MG63 (cell line): ENCODE measurements at places on chromosomes 16 and 17.
A peak's percentile ranks its signal among the peaks of the same experiment; 100 is the strongest.

GRCh38 chr16:22093996-22094395, 1.7 kb downstream of the VWA3A start:
- DNase-seq: no peak

DNA sequence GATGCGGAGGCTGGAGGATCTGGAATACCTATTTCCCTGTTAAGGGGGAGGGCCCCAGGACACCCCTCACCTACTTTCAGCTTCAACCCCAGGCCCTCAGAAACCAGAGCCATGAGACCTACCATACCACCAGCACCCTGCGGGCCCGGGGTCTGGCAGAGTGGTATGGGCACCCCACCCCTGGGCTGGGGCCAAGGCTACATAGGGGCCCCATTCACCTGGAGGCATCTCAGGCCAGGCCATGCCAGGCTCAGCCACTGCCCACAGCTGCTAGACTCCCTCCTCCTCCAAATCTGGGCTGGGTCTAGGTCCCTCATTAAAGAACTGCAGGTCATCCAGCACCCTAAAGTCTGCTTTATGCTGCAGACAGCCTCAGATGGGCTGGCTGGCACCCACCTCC, 9.0 kb downstream of the FNDC8 start:
- DNase-seq: no peak

- DNase-seq: no peak
Measured at GRCh38 chr16:4016005-4016352, 100.3 kb downstream of the ADCY9 start.

DNA sequence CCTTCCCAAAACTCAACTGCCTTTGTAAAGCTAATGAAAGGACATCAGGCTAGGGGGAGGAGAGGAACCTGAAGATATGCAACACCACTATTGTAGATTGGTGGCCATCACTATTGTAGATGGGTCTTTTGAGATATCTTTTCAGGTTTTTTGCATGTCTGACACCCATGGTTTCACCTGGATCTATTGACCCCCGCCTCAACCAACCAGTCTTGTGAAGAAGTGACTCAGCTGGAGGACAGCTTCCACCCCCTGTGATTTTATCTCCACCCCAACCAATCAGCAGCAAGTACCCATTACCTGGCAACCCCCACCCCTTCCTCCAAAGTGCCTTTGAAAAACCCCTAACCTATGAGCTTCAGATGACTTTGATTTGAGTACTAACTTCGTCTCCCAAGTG, 382.6 kb upstream of the GOT2 start:
- DNase-seq: no peak

DNA sequence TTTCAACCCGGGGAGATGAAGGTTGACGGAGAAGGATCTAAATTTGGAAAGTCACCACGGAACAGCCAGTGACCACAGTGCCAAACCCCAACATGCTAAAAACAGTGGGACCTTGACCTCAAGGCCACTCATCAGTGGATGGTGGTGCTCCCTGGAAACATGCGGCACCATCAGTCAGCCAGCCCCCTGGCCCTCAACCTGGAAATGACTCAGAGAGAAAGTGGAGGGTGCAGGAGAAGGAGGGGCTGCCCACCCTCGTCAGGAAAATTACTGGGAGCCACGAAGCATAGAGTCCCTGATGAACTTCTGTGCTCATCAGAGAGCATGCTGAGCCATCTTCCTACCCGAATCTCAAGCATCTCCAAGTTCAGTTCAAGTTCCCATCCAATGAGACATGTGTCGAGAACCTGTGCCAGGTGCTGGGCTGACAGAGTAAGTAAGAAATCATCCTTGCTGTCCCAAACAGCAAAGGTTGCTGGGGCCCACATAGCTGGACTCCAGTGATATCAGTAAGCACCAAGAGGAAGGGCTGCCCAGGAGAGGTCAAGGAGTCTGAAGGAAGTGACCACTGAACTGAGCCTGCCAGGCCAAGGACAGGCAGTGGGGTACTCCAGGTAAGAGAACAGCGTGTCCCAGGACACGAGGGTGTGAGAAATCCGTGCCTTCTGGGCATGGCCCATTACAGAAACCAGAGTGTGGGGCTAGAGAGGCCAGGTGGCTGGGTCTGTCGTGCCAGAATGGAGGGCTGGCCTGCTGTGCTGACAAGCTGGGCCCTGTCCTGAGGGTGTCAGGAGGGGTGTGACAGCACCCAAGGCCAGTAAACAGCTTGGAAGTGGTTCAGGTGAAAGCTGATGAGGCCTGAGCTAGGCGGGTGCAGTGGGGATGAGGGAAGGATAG, 5.2 kb downstream of the PECAM1 start:
- peak; percentile 95 for DNase-seq
